Natural killer cell treated with Interleukin-12 subunit alpha and Interleukin-12 subunit beta and Interleukin-15 and Interleukin-18, amount 100 ng/mL, for 72 hours (primary cell): ENCODE measurements at places on chromosomes 7 and 10.

GRCh38 chr7:66150471-66150870 is 35.8 kb downstream of the CRCP start:
- no peak for DNase-seq

- DNase-seq, result no peak
Measured at GRCh38 chr7:81268551-81268950, 349.7 kb upstream of the SEMA3C start.

- DNase-seq, result no peak
Measured at GRCh38 chr10:122288917-122289316, 17.8 kb downstream of the BTBD16 start.

DNA sequence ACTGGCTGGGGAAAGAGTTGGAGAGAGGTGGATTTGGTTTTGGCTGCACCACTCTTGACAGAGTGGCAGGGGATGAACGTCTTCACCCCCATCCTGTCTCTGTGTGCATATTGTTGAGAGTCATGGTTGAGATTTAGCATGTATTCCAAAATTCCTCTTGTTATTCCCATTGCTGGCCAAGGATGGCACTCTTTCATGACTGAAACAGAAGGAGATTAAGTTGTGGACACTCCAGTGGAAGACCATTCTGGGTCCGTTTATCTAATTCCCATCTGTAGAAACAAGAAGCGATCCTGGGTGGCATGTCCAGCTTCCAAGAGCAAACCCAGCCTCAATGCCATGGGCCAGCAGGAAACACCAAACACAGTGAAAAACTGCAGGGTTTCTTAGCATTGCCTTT is 469.0 kb upstream of the IGFBP3 start:
- DNase-seq, result no peak

- DNase-seq, result no peak
Measured at GRCh38 chr7:114218283-114218682, 196.3 kb upstream of the FOXP2 start.

- no peak for DNase-seq
Measured at GRCh38 chr10:94315024-94315451, 47.7 kb downstream of the NOC3L start.

DNA sequence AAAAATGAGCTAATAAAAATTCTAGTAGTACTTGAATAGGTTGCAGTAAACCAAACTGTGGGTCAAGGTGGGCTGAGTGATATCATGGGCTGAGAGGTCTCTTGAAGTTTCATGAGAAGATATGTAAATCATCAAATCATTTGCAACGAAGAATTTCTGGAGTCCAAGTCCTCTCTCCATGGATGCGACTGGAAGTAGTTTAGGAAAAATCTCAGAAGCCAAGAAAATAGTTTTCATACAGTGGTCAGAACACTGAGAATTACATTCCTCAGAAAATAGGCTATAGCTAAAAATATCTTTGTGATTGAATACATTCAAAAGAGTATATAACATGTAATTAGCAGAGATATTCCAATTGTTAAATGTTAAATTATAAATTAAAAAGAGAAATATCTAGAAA is 3.6 kb upstream of the IFIT1 start:
- DNase-seq, result no peak
